Smooth muscle cell of the umbilical artery (primary cell): ENCODE measurements at places on chromosomes 2 and 18. TPM values are rescaled to one million over a fixed set of nuclear protein-coding genes. Genes with fewer than 3 reads are reported as not detected.

ZNF385B gene
- total RNA-seq = not detected in 2 replicates

STPG4 gene
- total RNA-seq = 0.32 and 0.89 TPM in 2 replicates

QPCT gene
- 44.2 and 44.5 TPM in 2 replicates for total RNA-seq

OXER1 gene
- total RNA-seq = not detected in 2 replicates

FEV gene
- not detected in 2 replicates for total RNA-seq

KRTCAP3 gene
- not detected in 2 replicates for total RNA-seq

ASB18 gene
- total RNA-seq = not detected in 2 replicates

NT5C1B gene
- not detected in 2 replicates for total RNA-seq

CDH2 gene
- total RNA-seq = 523 and 677 TPM in 2 replicates

STAT1 gene
- 75.5 and 91.8 TPM in 2 replicates for total RNA-seq

PPP1R7 gene
- total RNA-seq = 50.3 and 54.3 TPM in 2 replicates

PIEZO2 gene
- total RNA-seq = 1.1 and 8.0 TPM in 2 replicates

ARL4C gene
- 5.9 and 20.9 TPM in 2 replicates for total RNA-seq

CFAP210 gene
- total RNA-seq = not detected in 2 replicates

KIAA2012 gene
- total RNA-seq = under 0.01 and 0.09 TPM in 2 replicates

LONRF2 gene
- 0.32 and 1.2 TPM in 2 replicates for total RNA-seq

CYP20A1 gene
- total RNA-seq = 46.0 and 49.4 TPM in 2 replicates

KYNU gene
- 0.18 and 1.8 TPM in 2 replicates for total RNA-seq

SPEG gene
- total RNA-seq = 36.2 and 61.6 TPM in 2 replicates

STAT4 gene
- 1.5 and 2.8 TPM in 2 replicates for total RNA-seq

SULT1C2 gene
- total RNA-seq = not detected in 2 replicates

ODC1 gene
- total RNA-seq = 122 and 184 TPM in 2 replicates

GPR39 gene
- 1.8 and 7.4 TPM in 2 replicates for total RNA-seq

UBXN4 gene
- 65.3 and 82.4 TPM in 2 replicates for total RNA-seq

SCN2A gene
- total RNA-seq = 5.0 and 5.6 TPM in 2 replicates

ALPG gene
- total RNA-seq = not detected in 2 replicates

IL36B gene
- not detected in 2 replicates for total RNA-seq

CPS1 gene
- total RNA-seq = 7.4 and 8.5 TPM in 2 replicates

LYG2 gene
- not detected in 2 replicates for total RNA-seq

CCDC85A gene
- 8.0 and 12.4 TPM in 2 replicates for total RNA-seq

ACADL gene
- 0.05 and 0.59 TPM in 2 replicates for total RNA-seq

CCDC148 gene
- total RNA-seq = 0.59 and 1.2 TPM in 2 replicates

BOLL gene
- not detected in 2 replicates for total RNA-seq

CIB4 gene
- total RNA-seq = not detected in 2 replicates

MERTK gene
- total RNA-seq = 0.30 and 0.46 TPM in 2 replicates

CYTIP gene
- 0.30 TPM in 1 of 2 replicates, not detected in the other for total RNA-seq

UGT1A8 gene
- not detected in 2 replicates for total RNA-seq

RAD51AP2 gene
- not detected in 2 replicates for total RNA-seq

KCNE4 gene
- 12.5 and 173 TPM in 2 replicates for total RNA-seq

FAM124B gene
- total RNA-seq = 0.09 and 0.30 TPM in 2 replicates

SLC25A52 gene
- total RNA-seq = 0.30 TPM in 1 of 2 replicates, not detected in the other

OTOS gene
- not detected in 2 replicates for total RNA-seq

AGAP1 gene
- 11.3 and 20.7 TPM in 2 replicates for total RNA-seq

IL36G gene
- not detected in 2 replicates for total RNA-seq

TANC1 gene
- 35.3 and 51.6 TPM in 2 replicates for total RNA-seq

SULT1C4 gene
- 0.30 and 0.32 TPM in 2 replicates for total RNA-seq

ABCG5 gene
- total RNA-seq = not detected in 2 replicates

VWA3B gene
- total RNA-seq = 0.09 TPM in 1 of 2 replicates, not detected in the other

ARHGAP28 gene
- total RNA-seq = 0.23 and 0.30 TPM in 2 replicates

EIF4E2 gene
- total RNA-seq = 78.7 and 84.8 TPM in 2 replicates

ELMOD3 gene
- 13.1 and 14.4 TPM in 2 replicates for total RNA-seq
